ENCODE measurements at places on chromosomes 2 and 18. TPM values are rescaled to one million over a fixed set of nuclear protein-coding genes. Genes with fewer than 3 reads are reported as not detected.

The CYP27C1 gene
- not detected for total RNA-seq

The RESP18 gene
- total RNA-seq = not detected

The TTR gene
- not detected for total RNA-seq

The NEUROD1 gene
- total RNA-seq = not detected

The HOXD12 gene
- total RNA-seq = not detected

The NPAS2 gene
- 7.7 TPM for total RNA-seq

The ASB18 gene
- not detected for total RNA-seq

The PAX8 gene
- 2.1 TPM for total RNA-seq

The XIRP2 gene
- not detected for total RNA-seq

The RMDN2 gene
- total RNA-seq = 2.5 TPM

The LMAN2L gene
- total RNA-seq = 4.8 TPM

The CRYGC gene
- not detected for total RNA-seq

The GALNT3 gene
- 5.5 TPM for total RNA-seq

The MAPRE3 gene
- 3.2 TPM for total RNA-seq

The CYP27A1 gene
- 0.16 TPM for total RNA-seq

The BCS1L gene
- 92.3 TPM for total RNA-seq

The AKAIN1 gene
- total RNA-seq = not detected

The ADAM23 gene
- total RNA-seq = 1.1 TPM

The LYPD6B gene
- not detected for total RNA-seq

The DCDC2C gene
- not detected for total RNA-seq

The FAM210A gene
- 46.8 TPM for total RNA-seq

The NRP2 gene
- total RNA-seq = 3.8 TPM

The SPDYA gene
- total RNA-seq = 0.93 TPM

The NLRC4 gene
- 0.23 TPM for total RNA-seq

The PDE11A gene
- total RNA-seq = 0.12 TPM

The DHRS9 gene
- 4.8 TPM for total RNA-seq

The EHD3 gene
- 1.4 TPM for total RNA-seq

The FBXO15 gene
- 1.6 TPM for total RNA-seq

The CNDP1 gene
- total RNA-seq = not detected

The UCN gene
- 1.4 TPM for total RNA-seq

The ZNF804A gene
- total RNA-seq = not detected

The L3MBTL4 gene
- total RNA-seq = 0.11 TPM

The REG3G gene
- total RNA-seq = not detected

The RTKN gene
- 2.5 TPM for total RNA-seq

The SMARCAL1 gene
- total RNA-seq = 27.7 TPM

The DYSF gene
- not detected for total RNA-seq

The ST8SIA3 gene
- total RNA-seq = not detected

The CCDC148 gene
- total RNA-seq = 0.23 TPM

The PIEZO2 gene
- total RNA-seq = not detected

The C2orf80 gene
- total RNA-seq = not detected

The CROCC2 gene
- not detected for total RNA-seq

The C18orf63 gene
- not detected for total RNA-seq

The CDCA7 gene
- 80.4 TPM for total RNA-seq

The POTEJ gene
- not detected for total RNA-seq

The DSG2 gene
- 1.3 TPM for total RNA-seq

The EFEMP1 gene
- not detected for total RNA-seq

The CCDC141 gene
- 4.3 TPM for total RNA-seq

The DYNAP gene
- not detected for total RNA-seq

The TLX2 gene
- 0.18 TPM for total RNA-seq

The PARD6G gene
- total RNA-seq = not detected

The TIMM21 gene
- total RNA-seq = 52.8 TPM

The TRIM43 gene
- total RNA-seq = not detected

The KIF1A gene
- 4.6 TPM for total RNA-seq

The GPAT2 gene
- 8.4 TPM for total RNA-seq

The GPR45 gene
- not detected for total RNA-seq

Data from activated CD4-positive, alpha-beta T cell treated with anti-CD3 and anti-CD28 coated beads for 36 hours (primary cell).